ENCODE measurements at places on chromosomes 4 and X. TPM values are rescaled to one million over a fixed set of nuclear protein-coding genes. Genes with fewer than 3 reads are reported as not detected.

GRCh38 chr4:101304916-101305315, 42.4 kb downstream of the PPP3CA start:
- peaks cover 18% of the 10 kb centered on the region for H3K4me1 ChIP-seq
- no peaks in the 10 kb centered on the region for H3K36me3 ChIP-seq
- no peak overlapping the region for H3K4me3 ChIP-seq

- DNase-seq: no peak
- H3K4me3 ChIP-seq: no peak overlapping the region
- no peaks in the 10 kb centered on the region for H3K27me3 ChIP-seq
- no peaks in the 10 kb centered on the region for H3K36me3 ChIP-seq
- H3K27ac ChIP-seq: no peak overlapping the region
Measured at GRCh38 chrX:11311706-11312105, 18.5 kb downstream of the AMELX start.

DNA sequence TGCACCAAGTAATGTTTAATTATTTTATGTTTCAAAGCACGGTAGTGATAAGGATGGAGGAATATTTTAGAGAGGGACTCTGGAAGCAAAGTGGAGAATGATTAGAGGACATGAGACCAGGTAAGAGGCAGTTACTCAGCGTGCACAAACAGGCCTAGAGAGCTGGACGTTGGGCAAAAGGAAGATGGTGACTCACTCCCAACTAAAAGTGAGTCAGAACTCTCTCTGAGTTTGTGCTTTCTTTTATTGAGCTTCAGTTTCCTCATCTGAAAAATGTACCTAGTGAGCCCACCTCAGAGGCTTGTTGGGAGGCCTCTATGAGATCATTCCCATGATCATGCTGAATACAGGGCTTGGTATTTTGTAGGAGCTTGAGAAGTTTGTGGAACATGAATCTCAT, 1.6 kb upstream of the ZC4H2 start:
- H3K27ac ChIP-seq: no peak overlapping the region
- H3K4me1 ChIP-seq: peaks cover 11% of the 10 kb centered on the region
- H3K4me3 ChIP-seq: no peak overlapping the region
- no peaks in the 10 kb centered on the region for H3K27me3 ChIP-seq
- peaks cover 14% of the 10 kb centered on the region for H3K36me3 ChIP-seq
- no peak for DNase-seq

HSFX4 gene
- not detected for total RNA-seq

MAGEE2 gene
- total RNA-seq: not detected

NOX1 gene
- not detected for total RNA-seq
